ENCODE measurements at places on chromosomes 13 and 19. TPM values are rescaled to one million over a fixed set of nuclear protein-coding genes. Genes with fewer than 3 reads are reported as not detected.

GRCh38 chr13:30145709-30146367 is 161.5 kb downstream of the KATNAL1 start:
- no peaks in the 10 kb centered on the region for H3K27me3 ChIP-seq
- no peak overlapping the region for H3K4me3 ChIP-seq
- H3K36me3 ChIP-seq, result no peaks in the 10 kb centered on the region

GRCh38 chr13:32087955-32088747 is 56.6 kb downstream of the FRY start:
- no peaks in the 10 kb centered on the region for H3K36me3 ChIP-seq
- no peak for DNase-seq
- no peaks in the 10 kb centered on the region for H3K4me1 ChIP-seq
- no peaks in the 10 kb centered on the region for H3K27me3 ChIP-seq

DNA sequence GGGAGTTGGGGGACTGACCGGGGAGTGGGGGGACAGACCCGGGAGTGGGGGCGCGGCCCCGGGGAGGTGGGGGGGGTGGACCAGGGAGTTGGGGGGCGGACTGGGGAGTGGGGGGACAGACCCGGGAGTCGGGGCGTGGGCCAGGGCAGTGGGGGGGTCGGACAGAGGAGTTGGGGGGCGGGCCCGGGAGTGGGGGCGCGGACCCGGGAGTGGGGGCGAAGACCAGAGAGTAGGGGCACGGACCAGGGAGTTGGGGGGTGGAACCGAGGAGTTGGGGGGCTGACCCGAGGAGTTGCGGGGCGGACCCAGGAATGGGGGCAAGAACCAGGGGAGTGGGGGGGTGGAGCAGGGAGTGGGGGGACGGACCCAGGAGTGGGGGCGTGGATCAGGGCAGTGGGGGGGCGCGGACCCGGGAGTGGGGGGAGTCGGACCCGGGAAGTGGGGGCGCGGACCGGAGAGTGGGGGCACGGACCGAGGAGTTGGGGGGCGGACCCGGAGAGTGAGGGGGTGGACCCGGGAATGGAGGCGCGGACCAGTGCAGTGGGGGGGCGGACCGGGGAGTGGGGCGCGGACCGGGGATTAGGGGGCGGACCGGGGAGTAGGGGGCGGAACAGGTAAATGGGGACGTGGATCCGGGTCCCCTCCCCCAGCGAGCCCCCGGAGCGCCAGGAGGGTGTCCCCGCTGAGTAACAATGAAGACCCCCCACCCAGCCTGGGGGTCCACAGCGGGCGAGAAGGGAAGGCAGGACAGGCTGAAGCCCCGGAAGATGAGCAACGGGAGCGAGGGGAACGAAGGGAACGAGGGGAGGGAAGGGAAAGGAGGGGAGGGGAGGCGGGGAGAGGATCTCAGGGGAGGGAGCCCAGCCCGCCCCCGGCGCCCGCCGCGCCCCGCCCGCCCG is 589 bp downstream of the R3HDM4 start:
- H3K36me3 ChIP-seq, result no peaks in the 10 kb centered on the region
- DNase-seq, result peak; percentile 83
- peak overlapping the region; percentile 33 for H3K27ac ChIP-seq
- H3K4me3 ChIP-seq, result peak overlapping the region; percentile 94

DNA sequence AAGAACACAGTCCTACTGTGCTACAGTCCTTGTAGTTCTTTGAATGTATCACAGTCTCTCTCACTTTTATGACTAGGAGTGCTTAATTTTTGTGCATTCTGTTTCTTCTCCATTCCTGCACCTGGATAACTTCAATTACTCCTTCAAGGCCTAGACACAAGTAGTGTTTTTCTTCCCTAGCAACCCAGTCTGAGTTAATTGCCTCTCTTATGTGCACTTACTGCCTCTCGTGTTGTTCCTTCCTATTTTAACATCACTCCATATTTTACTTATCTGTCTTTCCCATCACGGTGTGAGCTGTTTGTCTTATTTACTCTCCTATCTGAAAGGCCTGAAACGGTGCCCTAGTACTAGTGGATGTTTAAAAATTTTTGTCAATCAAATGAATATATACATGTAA is 101.5 kb downstream of the HS6ST3 start:
- no peak overlapping the region for H3K4me3 ChIP-seq
- no peaks in the 10 kb centered on the region for H3K36me3 ChIP-seq
- DNase-seq, result no peak
- H3K4me1 ChIP-seq, result no peaks in the 10 kb centered on the region

- H3K27ac ChIP-seq, result no peak overlapping the region
- DNase-seq, result no peak
- no peak overlapping the region for H3K4me3 ChIP-seq
- peaks cover 14% of the 10 kb centered on the region for H3K36me3 ChIP-seq
- no peaks in the 10 kb centered on the region for H3K4me1 ChIP-seq
Measured at GRCh38 chr19:17156947-17157302, 58.2 kb upstream of the USE1 start.

DNA sequence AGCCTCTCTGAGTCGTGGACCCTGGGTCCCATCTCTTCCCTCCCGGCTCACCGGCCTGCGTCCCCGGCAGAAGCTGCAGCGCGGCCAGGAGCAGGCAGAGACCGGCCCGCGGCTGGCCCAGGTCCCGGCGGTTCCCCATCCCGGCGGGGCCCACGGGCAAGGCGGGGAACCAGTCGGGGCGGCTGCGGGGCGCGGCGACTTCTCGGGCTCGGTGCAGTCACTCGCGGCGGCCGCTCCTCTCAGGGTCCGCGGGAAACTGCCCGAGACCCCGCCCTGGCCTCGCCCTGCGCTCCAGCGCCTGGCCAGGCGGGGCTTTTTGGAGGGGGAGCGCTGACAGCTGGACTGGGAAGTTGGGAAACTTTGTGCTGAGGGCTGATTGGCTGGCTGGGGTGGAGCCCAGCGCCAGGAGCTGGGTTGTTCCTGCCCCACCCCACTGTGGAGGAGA is at the start of gene COL5A3:
COL5A3 (minus strand) TSS at position 258 of the 445 bp plus-strand sequence; CDS start at position 139, 119 bp downstream.
- no peaks in the 10 kb centered on the region for H3K4me1 ChIP-seq
- no peak within 1 kb of the TSS for H3K4me3 ChIP-seq
- H3K36me3 ChIP-seq, result no peaks in the 10 kb centered on the region
- no peak within 1 kb of the TSS for H3K27ac ChIP-seq
- DNase-seq, result peak; percentile 65

DNA sequence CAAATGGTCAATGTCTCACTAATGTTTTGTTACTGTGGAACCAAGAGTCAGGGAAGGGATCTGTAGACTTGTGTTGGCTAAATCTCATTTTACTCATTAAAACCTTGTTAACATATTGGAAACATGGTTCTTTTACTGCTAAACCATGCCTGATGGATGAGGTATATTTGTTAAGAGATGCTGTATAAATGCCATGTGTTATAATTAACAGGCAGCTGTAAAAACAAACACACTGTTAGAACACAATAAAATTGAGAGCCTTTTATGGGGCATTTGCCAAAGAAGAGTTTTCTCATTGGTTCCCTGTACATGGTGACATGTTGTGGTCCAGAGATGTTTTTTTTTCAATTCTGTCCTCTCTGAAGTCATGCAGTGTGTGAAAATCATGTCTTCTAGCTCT is 121.9 kb downstream of the ESD start:
- H3K36me3 ChIP-seq, result no peaks in the 10 kb centered on the region
- H3K4me1 ChIP-seq, result peaks cover 4% of the 10 kb centered on the region

GRCh38 chr13:106117035-106117434 is 418.4 kb downstream of the EFNB2 start:
- H3K27ac ChIP-seq, result no peak overlapping the region
- no peak for DNase-seq
- H3K36me3 ChIP-seq, result no peaks in the 10 kb centered on the region
- no peaks in the 10 kb centered on the region for H3K4me1 ChIP-seq

- H3K36me3 ChIP-seq, result no peaks in the 10 kb centered on the region
- H3K4me1 ChIP-seq, result peaks cover 6% of the 10 kb centered on the region
- DNase-seq, result no peak
- H3K27ac ChIP-seq, result no peak overlapping the region
- no peak overlapping the region for H3K4me3 ChIP-seq
- H3K27me3 ChIP-seq, result no peaks in the 10 kb centered on the region
Measured at GRCh38 chr13:113900646-113901045, 36.8 kb upstream of the GAS6 start.

DNA sequence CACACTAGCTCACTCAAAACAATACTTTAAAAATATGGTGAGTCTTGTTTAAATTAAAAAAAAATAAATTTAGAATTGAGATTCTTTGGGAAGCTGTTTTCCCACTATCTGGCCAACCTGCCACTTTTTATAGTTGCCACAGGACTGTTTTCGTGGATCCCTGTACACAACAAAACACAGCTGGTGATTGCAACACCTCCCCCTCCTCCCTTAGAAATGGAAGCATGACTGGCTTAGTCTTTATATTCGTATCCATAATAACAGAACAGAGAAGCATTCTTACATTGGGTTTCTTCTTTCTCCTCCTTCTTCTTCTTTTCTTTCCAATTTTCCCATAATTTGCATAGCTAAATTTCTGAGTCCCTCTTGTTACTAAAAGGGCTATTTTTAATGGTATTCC is 79.5 kb upstream of the GJB6 start:
- no peaks in the 10 kb centered on the region for H3K27me3 ChIP-seq
- no peaks in the 10 kb centered on the region for H3K36me3 ChIP-seq
- H3K4me1 ChIP-seq, result no peaks in the 10 kb centered on the region
- H3K27ac ChIP-seq, result no peak overlapping the region
- H3K4me3 ChIP-seq, result no peak overlapping the region
- DNase-seq, result no peak

DNA sequence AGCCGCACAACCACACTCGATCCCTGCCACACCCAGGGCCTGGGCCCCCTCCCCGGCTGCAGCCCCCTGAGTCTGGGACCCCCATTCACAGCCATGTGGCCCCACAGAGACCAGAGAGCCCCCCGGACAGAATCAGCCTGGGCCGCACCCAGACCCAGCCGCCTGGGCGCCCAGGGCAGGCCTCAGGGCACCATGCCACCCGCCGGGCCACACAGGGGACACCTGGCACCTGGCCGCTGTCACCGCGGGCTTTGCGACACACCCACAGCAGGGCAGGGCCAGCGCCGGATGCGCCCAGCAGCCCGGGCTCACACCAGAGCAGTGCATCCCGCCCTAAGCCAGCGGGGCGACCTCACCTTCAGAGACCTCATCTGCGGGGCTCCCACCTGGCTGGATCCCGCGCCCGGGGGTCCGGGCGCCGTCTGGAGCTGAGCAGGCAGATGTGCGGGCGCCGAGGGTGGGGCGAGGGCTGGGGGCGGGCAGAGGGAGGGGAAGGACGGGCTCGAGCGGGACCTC is 443 bp downstream of the TBXA2R start:
- H3K27me3 ChIP-seq, result no peaks in the 10 kb centered on the region
- DNase-seq, result peak; percentile 72
- no peaks in the 10 kb centered on the region for H3K36me3 ChIP-seq
- H3K4me1 ChIP-seq, result no peaks in the 10 kb centered on the region
- peak overlapping the region; percentile 98 for H3K27ac ChIP-seq

DNA sequence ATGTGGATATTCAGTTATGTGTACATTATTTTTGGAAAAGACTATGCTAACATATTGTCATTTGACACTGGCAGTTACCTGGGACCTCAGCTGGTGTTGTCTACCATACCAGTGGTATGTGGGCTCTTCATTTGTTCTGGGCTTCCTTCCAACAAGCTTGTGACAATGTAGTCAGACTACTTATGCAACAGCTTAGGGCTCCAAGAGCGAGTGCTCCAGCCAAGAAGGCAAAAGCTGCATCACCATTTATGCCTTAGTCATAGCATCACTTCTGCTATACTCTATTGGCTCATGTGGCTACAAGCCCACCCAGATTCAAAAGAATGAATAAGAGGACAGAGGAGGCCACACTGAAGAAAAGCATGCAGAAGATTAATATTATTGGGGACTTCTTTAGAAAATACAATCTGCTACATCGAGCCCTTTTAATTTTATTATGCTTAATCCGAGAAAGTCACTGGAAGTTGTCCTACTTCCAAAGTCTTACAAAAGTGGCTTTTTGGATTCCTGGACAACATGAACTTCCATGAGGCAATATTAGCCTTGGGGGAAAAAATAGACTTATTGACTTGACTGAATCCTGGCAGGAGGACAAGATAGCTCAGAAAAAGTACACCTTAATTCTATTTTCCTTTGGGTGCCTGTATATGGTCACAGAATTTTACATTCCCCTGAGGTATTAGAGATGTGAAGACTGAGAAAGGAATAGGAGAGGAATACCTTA is 529.4 kb upstream of the HTR2A start:
- no peaks in the 10 kb centered on the region for H3K27me3 ChIP-seq
- no peak overlapping the region for H3K4me3 ChIP-seq
- no peaks in the 10 kb centered on the region for H3K36me3 ChIP-seq
- H3K4me1 ChIP-seq, result no peaks in the 10 kb centered on the region
- DNase-seq, result no peak
- no peak overlapping the region for H3K27ac ChIP-seq

DNA sequence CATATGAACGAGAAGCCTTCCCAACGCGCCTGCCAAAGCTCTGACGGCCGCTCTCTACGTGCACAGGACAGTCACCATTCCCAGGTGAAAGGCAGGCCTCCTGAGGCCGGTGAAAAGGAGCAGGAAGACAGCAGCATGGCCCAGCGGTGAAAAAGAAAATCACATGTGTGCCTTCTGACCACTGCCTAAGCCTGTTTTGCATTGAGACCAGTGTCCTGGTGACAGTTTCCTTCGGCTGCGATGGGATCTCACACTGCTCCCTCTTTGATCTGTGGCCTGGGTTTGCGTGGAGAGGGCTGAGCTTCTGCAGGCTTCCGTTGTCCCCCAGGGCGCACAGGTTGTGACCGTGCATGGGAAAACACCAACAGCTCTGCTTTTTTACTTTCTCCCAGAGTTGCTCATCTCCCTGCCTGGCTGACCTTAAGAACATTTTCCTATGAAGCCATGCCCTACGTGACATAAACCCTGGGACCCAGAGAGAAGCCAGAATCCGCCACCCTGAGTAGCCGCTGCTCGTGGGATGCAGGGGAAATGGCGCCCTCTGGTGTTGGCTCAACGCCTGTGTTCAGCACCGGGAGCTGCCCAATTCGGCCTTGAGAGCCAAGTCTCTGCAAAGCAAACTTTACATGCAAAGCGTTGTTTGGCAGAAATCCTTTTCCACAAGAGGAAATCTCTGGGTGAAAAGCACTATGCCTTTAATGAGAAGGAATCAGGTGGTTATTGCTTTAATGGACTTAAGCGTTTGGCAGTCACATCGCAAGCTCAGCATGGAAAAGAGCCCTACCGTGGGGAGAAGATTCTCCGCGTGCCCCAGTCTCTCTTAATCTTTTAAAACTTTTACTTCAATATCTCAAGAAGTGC is 112.2 kb upstream of the GPR12 start:
- no peaks in the 10 kb centered on the region for H3K36me3 ChIP-seq
- no peak overlapping the region for H3K27ac ChIP-seq
- no peaks in the 10 kb centered on the region for H3K4me1 ChIP-seq

CEBPA gene
- total RNA-seq, result 6.1 TPM

ZFP14 gene
- 4.4 TPM for total RNA-seq

ACP7 gene
- not detected for total RNA-seq

SNRNP70 gene
- total RNA-seq, result 249 TPM

Data from aorta (tissue), 5 donors.